ENCODE measurements at places on chromosomes 7 and 10. TPM values are rescaled to one million over a fixed set of nuclear protein-coding genes. Genes with fewer than 3 reads are reported as not detected.

The RELN gene
- total RNA-seq, result 0.18 TPM

The STRIP2 gene
- total RNA-seq, result 4.2 TPM

The EPO gene
- total RNA-seq, result not detected

The TMEM130 gene
- total RNA-seq, result 1.1 TPM

The PIP gene
- total RNA-seq, result 0.32 TPM

The KLF14 gene
- total RNA-seq, result not detected

The CALCR gene
- not detected for total RNA-seq

The SLIT1 gene
- not detected for total RNA-seq

The SKIDA1 gene
- total RNA-seq, result 0.18 TPM

The IQCE gene
- total RNA-seq, result 6.1 TPM

The BCL7B gene
- 33.2 TPM for total RNA-seq

The C7orf33 gene
- total RNA-seq, result not detected

The WIPF3 gene
- total RNA-seq, result not detected

The GPRIN2 gene
- total RNA-seq, result not detected

The GIMAP5 gene
- 1.3 TPM for total RNA-seq

The AP3M1 gene
- total RNA-seq, result 21.4 TPM

The GIMAP1 gene
- total RNA-seq, result 0.81 TPM

The MLXIPL gene
- 1.5 TPM for total RNA-seq

The PILRB gene
- total RNA-seq, result 13.5 TPM

The CALHM3 gene
- not detected for total RNA-seq

The ZNF485 gene
- 3.6 TPM for total RNA-seq

The SAMD9L gene
- 7.6 TPM for total RNA-seq

The DPP6 gene
- total RNA-seq, result not detected

The BAMBI gene
- total RNA-seq, result 64.5 TPM

The CAMK2B gene
- total RNA-seq, result 0.97 TPM

Measured in cardiac atrium fibroblast (primary cell).